ENCODE measurements at places on chromosomes 3 and 15.
A peak's percentile ranks its signal among the peaks of the same experiment; 100 is the strongest.

DNA sequence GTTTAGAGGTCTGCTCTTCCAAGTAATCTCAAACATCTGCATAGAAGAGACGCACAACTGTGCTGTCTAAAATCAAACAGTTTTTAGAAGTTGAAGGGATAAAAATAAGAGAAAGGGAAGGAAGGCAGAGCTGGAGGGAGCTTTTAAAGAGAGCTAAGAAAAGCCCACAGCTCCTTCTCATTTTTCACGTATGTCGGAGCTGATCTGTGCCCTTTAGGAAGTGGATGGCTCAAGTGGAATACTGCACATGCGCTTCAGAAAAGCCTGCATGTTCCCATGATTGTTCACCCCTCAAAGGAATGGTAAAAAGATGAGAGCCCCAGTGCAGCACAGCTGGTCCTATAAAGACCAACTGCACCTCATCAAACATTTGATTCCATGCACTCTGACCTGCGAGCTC is 207.2 kb downstream of the ADAMTS17 start:
- no peak for DNase-seq

GRCh38 chr15:36358094-36358493 is 221.3 kb upstream of the CDIN1 start:
- DNase-seq = no peak

GRCh38 chr3:36906504-36907149 is 38.2 kb downstream of the TRANK1 start:
- no peak for DNase-seq

DNA sequence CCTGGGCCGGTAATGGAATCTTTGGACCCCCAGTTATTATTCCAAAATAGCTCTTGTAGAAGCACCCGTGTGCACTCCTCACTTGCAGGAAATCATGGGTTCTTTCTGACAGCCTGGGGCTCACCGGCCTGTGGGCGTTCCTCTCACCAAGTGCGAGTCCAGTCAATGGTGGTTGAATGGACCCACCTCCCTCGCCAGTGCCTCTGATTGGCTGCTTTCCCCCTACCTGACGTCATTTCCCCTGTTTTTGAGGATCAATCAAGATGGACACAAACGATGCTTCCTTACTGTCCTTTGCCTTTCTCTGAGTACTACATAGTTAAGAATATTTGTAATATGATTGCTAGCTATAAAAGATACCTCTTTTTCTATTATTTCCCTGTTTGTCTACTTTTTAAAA is 18.1 kb downstream of the MOBP start:
- no peak for DNase-seq

DNA sequence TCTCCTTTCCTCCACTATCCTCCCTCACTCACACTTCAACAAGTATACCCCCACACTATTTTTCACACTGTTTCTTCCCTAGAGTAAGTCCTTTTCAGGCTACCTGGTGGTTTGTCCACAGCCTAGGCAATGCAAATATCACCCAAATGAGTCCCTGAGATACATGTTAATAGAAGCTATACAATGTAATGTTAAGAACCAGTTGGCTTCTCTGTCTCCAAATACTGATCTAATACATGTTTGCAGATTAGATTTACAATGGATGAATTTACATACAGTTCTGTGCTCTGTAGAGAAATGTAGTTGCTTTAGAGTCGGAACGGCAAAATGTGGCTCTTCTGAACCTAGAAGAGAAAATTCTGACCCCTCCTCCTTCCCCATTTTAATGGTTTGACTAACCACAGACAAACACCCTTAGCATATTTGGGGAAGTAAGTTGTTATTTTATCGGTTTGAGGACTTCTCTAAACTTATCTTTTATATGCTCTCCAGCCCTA is 63.6 kb upstream of the MBNL1 start:
- DNase-seq = no peak

GRCh38 chr15:88705769-88706165 is 67.0 kb downstream of the ISG20 start:
- no peak for DNase-seq

GRCh38 chr15:45333550-45333949 is 44.8 kb downstream of the GATM start:
- DNase-seq = peak; percentile 34

Data from large intestine (tissue), 12 donors.